ENCODE measurements at places on chromosomes 5 and 9.
A peak's percentile ranks its signal among the peaks of the same experiment; 100 is the strongest.

GRCh38 chr9:127500862-127501261 lies 49.6 kb downstream of the LRSAM1 start:
- DNase-seq, result no peak

DNA sequence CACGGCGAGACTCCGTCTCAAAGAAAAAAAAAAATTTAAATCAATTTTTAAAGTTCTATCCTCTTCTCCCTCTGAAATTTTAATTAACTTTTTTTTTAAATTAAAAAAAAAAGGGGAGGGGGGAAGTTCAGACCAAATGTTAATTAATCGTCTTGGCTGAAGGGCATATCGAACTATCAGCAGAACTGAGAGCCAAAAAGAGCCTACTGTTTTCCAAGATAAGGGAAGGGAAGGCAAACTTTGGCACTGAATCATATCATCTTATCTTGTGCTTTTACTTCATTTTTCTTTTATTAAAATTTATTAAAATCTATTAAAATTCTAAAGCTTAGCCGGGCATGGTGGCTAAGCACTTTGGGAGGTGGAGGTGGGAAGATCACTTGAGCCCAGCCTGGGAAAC lies 45.9 kb upstream of the MTMR12 start:
- DNase-seq, result no peak

- no peak for DNase-seq
These were observed 199.2 kb downstream of the ADAMTSL1 start for GRCh38 chr9:18673179-18673578.

- peak; percentile 36 for DNase-seq
These were observed 831.1 kb downstream of the NR2F1-AS1 start for GRCh38 chr5:92749943-92750342.

DNA sequence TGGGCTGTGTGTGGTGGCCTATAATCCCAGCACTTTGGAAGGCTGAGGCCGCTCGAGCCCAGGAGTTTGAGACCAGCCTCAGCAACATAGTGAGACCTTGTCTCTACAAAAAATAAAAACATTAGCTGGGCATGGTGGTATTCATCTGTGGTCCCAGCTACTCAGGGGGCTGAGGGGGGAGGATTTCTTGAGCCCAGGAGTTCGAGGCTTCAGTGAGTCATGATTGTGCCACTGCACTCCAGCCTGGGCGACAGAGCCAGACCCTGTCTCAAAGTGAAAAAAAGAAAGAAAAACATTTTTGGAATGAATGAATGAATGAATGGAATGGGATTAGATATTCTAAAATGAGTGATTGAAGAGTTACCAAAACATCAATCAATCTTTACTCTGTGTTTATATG lies 85.8 kb downstream of the FGF1 start:
- DNase-seq, result no peak

- no peak for DNase-seq
These were observed 108.2 kb downstream of the ST8SIA4 start for GRCh38 chr5:100794844-100795243.

Data from Daoy (cell line).